Endothelial cell (in vitro differentiated cells): ENCODE measurements at places on chromosomes 13 and 19. TPM values are rescaled to one million over a fixed set of nuclear protein-coding genes. Genes with fewer than 3 reads are reported as not detected.

The IFNL1 gene
- total RNA-seq: not detected

The HSD11B1L gene
- 11.8 TPM for total RNA-seq

The ACTN4 gene
- 744 TPM for total RNA-seq

The C19orf81 gene
- not detected for total RNA-seq

The PALM3 gene
- 0.90 TPM for total RNA-seq

The VSTM1 gene
- total RNA-seq: 2.2 TPM

The BCKDHA gene
- total RNA-seq: 25.0 TPM

The SHD gene
- total RNA-seq: 0.90 TPM
